ENCODE measurements at places on chromosomes 4 and X.

GRCh38 chr4:84631573-84631972 lies 48.6 kb downstream of the CDS1 start:
- DNase-seq: no peak

GRCh38 chr4:38268837-38269236 lies 308.6 kb downstream of the PTTG2 start:
- DNase-seq: no peak

DNA sequence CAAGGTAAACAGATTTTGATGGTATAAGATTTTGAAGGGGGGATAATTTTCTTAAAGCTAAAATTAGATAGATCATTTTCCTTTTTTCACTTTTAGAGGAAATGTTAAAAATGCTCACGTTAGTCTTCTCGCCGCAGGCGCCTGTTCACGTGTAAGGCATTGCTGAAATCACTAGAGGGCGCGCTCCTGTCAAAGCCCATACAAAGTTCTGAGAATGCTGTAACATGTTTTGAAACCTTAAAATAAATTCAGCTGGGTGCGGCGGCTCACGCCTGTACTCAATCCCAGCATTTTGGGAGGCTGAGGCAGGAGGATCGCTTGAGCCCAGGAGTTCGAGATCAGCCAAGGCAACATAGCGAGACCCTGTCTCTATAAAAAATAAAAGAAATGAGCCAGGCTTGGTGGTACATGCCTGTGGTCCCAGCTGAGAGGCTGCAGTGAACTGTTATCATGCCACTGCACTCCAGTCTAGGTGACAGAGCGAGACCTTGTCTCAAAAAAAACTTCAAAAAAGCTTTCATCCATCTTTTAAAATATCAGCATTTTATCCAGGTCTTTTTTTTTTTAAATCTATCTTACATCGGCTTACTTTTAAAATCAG lies 138.0 kb downstream of the RBMX2 start:
- DNase-seq: no peak

GRCh38 chr4:165209796-165210195 lies 2.4 kb downstream of the KLHL2 start:
- no peak for DNase-seq

- no peak for DNase-seq
Observed at GRCh38 chr4:128727658-128728057, 81.8 kb upstream of the JADE1 start.

GRCh38 chr4:37424753-37425152 lies 180.2 kb downstream of the NWD2 start:
- no peak for DNase-seq

DNA sequence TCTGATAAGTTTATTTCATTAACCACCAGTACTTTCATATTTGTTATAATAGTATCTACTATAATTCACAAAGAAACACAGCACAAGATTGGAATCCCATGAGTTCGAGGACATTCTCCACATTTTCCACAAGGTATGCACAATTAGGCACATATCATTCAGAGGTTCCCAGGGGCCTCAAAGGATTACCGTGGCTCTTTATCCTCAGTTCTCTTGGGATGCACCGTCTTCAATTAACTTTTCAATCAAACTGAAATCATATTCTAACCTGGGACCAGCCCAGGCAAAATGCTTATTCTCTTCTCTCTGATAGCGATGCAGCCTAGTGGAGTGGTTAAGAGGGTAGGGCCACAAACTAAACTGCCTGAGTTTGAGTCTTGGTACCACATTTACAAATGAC lies 242.6 kb upstream of the RASGEF1B start:
- DNase-seq: no peak

DNA sequence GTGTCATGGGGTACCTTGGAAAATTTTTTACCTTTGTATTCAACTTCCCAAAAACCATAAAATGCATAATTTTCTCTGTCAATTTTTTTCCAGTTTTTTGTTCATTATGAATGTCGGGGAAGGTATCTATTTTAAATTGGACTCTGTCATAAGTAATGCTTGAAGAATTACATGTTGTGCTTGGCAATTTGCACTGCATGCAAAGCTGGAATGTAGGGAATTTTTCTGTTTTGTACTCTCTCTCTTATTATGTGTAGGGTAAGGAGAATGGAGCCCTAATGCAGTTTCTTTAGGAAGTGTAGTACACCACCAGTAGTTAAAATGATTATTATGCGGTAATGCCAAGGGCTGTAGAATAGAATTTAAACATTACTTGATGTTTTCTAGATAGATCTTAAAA lies 137.7 kb upstream of the LIMCH1 start:
- DNase-seq: no peak

GRCh38 chrX:153863251-153863991 lies 22.6 kb downstream of the L1CAM start:
- no peak for DNase-seq

- peak; percentile 2 for DNase-seq
Observed at GRCh38 chrX:9942086-9942485, 25.1 kb upstream of the CLDN34 start.

- DNase-seq: no peak
Observed at GRCh38 chr4:140675599-140676231, 80.5 kb downstream of the TBC1D9 start.

DNA sequence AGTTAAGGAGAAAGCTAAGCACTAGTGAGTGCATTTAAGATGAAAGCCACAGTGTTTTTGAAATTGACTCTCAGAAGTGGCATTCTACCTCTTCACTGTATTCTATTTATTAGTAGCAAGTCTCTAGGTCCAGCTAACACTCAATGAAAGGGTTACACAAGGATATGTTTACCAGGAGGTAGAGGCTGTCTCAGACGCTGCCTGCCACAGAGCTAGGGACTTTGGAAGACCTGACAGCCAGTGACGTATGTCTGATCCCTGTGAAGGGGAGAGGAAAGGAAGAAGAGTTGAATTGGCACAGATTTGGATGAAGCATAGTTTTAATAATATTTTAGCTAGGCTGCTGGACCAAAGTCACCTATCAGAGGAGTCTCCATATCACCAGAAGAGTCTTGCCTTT lies 36.5 kb upstream of the KLHL2 start:
- no peak for DNase-seq

GRCh38 chrX:100477958-100478357 lies 67.9 kb upstream of the PCDH19 start:
- no peak for DNase-seq

DNA sequence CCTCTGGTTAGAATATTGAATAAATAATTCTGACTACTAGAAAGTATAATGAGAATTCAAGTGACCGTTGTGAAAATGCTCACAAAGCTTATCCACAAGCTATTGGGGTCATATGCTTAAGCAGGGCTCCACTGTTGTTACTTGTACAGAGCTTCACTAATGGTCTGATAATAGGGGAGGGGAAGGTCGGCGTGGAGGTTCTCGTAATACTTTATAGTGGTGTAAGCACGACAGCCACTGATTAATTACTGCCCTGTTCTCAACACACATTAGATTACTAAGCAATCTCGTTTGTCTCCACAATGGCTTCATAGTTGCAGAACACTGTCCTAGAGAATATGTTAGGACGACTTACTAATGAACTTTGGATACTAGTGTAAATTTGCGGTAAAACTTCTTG lies 11.6 kb downstream of the UNC5C start:
- no peak for DNase-seq

DNA sequence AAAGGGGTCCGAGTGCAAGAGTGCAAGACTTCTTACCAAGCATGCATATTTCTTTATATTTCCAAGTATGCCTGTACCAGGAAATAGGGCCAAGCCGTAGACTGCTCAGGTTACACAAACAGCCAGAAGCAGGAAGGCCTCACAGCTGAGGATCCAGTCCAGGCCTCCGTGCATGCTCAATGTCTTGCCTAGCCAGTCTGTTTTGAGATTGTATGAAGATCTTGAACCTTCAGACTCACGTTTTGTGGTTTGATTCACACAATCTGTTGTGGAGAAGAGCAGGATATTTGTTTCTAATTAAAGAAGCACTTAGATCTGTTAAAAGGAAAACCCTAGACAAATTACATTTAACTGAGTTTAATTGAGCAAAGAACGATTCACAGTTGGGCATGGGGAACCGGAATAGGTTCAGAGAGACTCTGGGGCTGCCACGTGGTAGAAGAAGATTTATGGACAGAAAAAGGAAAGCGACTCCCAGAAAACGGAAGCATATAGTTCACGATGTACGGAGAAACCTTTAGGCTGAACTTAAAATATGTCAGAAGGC lies 1.2 kb downstream of the MGST2 start:
- no peak for DNase-seq

- DNase-seq: no peak
Observed at GRCh38 chr4:47490550-47490949, 5.5 kb downstream of the ATP10D start.

DNA sequence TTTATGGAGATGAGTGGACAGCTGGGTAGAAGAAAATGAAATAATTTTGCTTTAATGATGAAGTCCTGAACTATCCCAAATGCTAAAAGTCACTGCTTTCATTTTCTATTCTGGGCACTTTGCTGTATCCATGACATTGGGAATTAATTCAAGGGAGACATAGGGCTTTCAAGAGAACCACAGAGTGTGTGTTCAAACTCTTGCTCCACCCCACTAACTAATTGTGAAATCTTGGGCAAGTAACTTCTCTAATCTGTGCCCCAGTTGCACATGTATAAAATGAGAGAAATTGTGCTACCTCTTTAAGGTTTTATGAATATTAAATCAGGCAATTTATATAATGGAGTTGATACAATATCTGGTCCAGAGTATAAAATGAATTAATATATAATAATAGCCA lies 1422.0 kb downstream of the ADGRL3 start:
- no peak for DNase-seq

GRCh38 chr4:82380831-82381230 lies 7.0 kb upstream of the HNRNPD start:
- no peak for DNase-seq

DNA sequence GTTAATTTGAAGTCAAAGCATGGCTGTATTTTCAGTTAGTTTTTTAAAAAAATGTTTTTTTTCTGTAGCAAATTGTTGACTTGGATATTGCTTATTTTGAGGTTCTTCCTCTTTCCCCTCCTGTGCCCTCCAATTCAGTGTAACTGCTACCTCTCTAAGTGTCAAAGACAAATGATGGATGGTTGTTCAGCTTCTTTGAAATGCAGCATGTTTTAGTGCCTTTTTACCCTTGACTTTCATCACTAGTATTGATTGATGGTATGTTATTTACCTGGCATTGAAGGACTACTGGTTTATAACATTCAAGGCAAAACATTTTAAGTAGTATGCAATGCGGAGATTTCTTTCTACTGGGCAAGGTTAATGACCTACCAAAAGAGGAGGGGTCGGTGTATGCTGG lies 281.0 kb upstream of the FAT1 start:
- no peak for DNase-seq

DNA sequence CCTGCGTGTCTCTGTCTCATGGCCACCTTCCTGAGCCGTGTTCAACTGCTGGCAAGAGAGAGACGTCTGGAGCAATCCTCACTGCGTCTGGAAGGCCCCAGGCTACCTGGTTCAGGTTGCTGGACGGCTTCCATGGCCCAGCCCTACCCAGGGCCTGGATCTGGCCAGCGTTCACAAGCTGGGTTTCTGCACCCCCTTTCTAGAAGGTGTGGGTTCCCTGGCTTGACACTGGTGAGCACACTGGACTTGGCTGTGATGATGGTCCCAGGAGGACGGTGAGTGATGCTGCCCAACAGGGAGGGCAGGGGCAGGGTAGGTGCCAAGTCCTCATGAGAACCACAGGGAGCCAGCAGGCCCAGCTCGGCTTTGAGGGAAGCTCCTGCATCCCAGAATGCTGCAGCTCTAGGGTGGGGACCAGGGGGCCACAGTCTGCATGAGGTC lies 63.4 kb downstream of the HTRA3 start:
- no peak for DNase-seq

- DNase-seq: no peak
Observed at GRCh38 chr4:22932326-22932725, 239.6 kb downstream of the GBA3 start.

DNA sequence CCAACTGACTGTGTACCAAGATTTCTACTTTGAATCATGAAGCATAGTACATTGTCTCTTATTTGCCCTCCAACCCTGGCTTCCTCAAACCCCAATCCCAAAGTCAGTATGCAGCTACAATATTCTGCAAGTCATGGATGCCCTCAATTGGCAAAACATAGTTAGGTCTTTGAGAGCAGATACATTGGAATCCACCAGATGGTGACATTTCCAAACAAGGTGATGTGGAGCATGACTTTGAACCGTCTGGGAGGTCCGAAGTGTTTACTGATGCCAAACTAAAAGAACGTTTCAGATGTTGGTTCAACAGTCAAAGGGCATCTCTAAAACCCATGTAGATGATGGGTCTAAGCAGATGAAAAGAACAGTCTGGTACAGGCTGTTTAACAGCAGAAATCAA lies 43.7 kb upstream of the FRMD7 start:
- no peak for DNase-seq

- DNase-seq: no peak
Observed at GRCh38 chr4:169690787-169691186, 67.0 kb downstream of the HPF1 start.

- DNase-seq: no peak
Observed at GRCh38 chr4:3307486-3307885, 14.7 kb downstream of the RGS12 start.

- DNase-seq: no peak
Observed at GRCh38 chr4:73335679-73336078, 68.4 kb upstream of the ALB start.

DNA sequence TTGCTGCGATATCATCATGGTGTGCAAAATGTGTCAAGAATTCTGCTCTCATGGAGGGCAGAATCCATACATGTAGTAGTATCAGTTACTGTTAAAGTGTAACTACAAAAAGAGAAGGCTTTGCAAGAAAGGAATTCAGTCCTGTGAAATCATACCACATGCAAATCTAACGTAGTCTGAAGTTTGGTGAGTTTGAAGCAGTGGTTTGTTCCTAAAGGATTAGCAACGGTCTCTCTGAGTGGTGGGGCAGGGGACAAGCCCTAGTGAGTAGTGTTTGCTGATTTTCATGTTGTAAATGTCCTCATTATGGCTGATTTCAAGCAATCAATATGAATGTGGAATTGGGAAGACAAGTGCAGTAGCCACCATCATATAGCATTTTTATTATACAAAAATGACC lies 47.1 kb upstream of the CLNK start:
- DNase-seq: no peak

DNA sequence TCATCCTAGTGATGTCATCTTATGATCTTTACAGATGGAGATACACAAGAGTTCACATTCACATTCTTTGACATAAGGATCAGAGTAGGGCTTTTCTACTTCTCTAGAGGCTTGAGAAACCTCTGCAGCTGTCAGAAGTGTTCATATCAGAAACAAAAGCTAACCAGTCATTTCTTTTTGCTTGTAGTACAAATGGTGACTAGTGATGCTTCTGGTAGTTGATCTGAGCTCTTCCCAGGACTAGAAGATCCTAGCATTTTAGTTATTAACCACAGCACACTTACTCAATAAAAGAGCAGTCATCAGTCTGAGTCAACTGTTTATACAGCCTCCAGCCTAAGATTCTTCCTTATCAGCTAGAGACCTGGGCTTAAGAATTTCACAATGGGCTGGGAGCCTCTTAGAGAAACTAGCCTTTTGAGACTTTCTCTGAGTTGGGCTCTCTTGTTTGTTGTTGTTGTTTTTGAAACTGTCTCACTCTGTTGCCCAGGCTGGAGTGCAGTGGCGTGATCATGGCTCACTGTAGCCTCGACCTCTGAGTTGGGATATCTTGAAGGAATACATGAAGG lies 84.1 kb downstream of the TMEM164 start:
- DNase-seq: no peak

Measured in stimulated activated CD8-positive, alpha-beta memory T cell treated with anti-CD3 and anti-CD28 coated beads, Interleukin-7, amount 100 ng/mL, for 1 hour (primary cell).